ENCODE measurements at places on chromosomes 12 and 14.
A peak's percentile ranks its signal among the peaks of the same experiment; 100 is the strongest.

- DNase-seq = peak; percentile 18
Observed at GRCh38 chr12:104802208-104802607, 155.9 kb downstream of the SLC41A2 start.

- DNase-seq = peak; percentile 76
Observed at GRCh38 chr14:36784541-36784940, 122.9 kb downstream of the PAX9 start.

GRCh38 chr14:75295061-75295461, 16.4 kb downstream of the FOS start:
- DNase-seq = peak; percentile 70

DNA sequence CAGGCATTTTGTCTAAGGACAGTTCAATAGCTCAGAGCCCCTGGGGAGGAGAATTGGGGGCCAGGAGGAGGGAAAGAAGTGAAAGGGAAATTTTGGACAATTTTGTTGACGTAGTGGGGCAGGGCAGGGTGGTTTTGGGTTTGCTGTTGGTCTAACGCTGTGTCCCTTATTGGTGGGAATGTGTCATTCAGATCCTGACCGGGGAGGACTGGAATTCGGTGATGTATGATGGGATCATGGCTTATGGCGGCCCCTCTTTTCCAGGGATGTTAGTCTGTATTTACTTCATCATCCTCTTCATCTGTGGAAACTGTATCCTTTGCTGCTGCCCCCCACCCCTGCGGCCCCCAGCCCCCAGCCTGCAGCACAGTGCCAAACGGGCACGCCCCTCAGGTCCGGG, 212.1 kb upstream of the FKBP4 start:
- no peak for DNase-seq

DNA sequence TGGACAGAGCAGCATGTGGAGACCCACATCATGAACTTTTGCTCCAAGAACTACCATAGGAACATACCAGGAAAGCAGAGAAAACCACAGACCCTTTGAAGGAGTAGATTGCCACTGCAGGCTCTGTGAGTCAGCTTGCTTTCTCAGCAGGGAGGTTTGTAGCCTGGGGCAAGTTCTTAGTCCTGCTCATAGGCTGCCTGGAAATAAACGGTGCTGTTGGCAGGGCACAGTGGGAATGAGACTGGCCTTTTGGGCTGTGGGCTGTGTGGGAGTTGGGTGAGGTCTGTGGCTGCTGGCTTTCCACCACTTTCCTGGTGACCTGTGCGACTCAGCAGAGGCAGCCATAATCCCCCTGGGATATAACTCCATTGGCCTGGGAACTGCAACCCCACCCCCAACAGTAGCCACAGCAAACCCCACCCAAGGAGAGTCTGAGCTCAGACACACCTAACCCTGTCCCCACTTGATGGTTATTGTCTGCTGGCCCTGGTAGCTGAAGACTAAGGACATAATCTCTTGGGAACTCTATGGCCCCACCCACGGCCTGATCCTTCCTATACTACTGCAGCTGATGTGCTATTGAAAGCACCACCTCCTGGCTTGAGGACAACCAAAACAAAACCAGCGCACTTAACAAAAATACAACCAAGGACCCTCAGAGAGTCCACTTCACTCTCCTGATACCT, 192.1 kb upstream of the GARIN6 start:
- peak; percentile 71 for DNase-seq

GRCh38 chr12:25384893-25385248, 134.1 kb upstream of the KRAS start:
- DNase-seq = no peak

DNA sequence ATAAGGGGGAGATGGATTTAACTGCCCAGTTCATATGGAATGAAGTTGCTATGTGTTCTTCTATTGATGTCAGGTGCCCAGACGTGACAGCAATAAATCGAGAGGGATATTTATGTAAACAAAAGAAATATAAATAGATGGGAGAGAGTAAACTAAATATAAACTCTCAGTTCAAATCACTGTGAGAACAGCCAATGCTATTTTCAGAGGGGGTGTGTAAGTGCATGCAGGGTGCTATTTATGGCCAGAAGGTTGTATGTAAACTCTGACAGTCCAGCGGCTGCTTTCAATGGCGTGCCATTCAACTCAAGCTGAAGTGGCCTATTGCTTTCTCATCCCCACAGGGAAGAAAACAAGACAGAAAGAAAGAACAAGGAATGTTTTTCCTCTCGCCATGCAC, 127.2 kb downstream of the KCNA5 start:
- no peak for DNase-seq

GRCh38 chr12:100982511-100983183, 188.1 kb downstream of the ANO4 start:
- no peak for DNase-seq

GRCh38 chr12:131673888-131674257, 37.0 kb upstream of the SFSWAP start:
- DNase-seq = peak; percentile 48

DNA sequence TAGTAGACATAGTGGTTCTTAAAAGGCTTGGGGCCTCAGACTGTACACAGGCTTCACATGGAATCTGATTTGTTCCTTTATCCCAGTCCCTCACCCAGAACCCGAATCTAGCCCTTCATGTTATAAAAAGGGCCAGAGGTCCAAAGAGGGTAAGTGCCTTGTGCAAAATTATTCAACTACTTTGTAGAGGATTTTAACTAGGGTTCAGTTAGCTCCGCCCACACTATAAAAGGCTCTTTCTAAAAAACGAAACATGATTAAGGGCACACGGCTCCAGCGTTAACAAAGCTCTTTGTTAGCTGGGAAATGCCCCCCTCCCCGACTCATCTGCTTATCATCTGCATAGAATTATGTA, 3.2 kb upstream of the SOCS2 start:
- DNase-seq = no peak

- peak; percentile 74 for DNase-seq
Observed at GRCh38 chr14:51479584-51480325, 172.0 kb upstream of the FRMD6 start.

GRCh38 chr14:85675957-85676356, 146.0 kb downstream of the FLRT2 start:
- DNase-seq = no peak

- DNase-seq = no peak
Observed at GRCh38 chr12:112380663-112381405, 1.4 kb downstream of the HECTD4 start.

GRCh38 chr14:67237591-67237990, 3.6 kb upstream of the PALS1 start:
- DNase-seq = no peak

DNA sequence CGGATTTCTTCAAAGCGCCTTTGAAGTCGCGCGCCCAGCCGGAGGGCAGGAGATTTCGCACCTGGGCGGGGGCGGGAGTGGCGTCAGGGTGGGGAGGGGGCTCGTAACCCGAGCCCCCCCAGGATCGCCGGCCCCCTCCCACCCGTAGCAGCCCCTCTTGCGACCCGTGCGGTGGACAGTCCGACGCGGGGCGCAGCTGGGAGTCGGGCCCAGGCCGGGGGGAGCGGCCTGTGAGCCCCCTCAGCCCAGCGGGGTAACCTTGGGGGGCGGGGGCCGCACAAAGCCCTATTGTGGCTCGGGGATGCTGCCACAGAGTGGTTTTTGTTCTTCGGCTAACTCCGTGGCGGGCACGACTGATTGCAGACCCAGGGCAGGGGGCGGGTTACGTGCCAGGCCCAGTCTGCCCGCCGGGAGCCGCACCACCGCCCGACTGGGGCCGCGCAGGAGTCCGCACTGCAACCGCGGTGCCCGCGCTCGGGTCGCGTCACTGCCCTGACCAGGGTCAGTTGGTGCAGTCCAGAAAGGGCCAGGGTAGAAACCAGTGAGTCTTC, 4.2 kb upstream of the AAAS start:
- no peak for DNase-seq

GRCh38 chr14:95339301-95339865, 19.7 kb upstream of the CLMN start:
- no peak for DNase-seq

GRCh38 chr14:77964586-77964985, 164.7 kb downstream of the ADCK1 start:
- no peak for DNase-seq

DNA sequence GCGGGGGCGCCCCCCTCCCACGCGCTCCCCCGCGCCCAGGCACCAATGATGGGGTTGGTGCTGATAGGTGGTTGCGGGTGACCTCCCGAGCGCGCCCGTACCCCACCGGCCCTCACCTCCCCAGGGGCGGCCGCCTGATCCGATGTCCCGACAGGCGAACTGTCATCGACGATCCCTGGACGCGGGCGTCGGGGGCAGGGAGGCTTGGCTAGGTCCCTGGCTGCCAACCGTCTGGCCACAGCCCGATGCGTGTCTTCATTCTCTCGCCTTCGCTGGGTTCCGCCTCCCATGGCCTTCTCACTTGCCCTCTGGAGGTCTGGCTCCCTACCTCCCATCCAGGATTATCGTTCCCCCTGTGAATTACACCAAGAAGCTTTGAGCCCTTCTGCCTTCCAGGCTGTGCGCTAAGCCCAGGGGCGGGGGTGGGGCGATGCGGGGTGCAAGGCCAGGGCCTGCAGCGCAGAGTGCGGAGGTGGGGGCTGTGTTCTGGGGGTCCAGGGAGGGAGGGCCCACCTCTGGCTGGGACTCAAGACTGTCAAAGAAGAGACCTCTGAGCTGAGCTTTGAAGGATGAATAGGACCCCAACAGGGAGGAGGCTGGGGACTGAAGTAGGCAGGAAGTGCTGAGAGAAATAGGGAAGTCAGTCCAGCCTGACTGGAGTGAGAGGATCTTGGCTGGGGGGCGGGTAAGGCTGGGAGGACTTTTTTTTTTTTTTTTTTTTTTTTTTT, 7.7 kb upstream of the RACGAP1 start:
- DNase-seq = no peak

DNA sequence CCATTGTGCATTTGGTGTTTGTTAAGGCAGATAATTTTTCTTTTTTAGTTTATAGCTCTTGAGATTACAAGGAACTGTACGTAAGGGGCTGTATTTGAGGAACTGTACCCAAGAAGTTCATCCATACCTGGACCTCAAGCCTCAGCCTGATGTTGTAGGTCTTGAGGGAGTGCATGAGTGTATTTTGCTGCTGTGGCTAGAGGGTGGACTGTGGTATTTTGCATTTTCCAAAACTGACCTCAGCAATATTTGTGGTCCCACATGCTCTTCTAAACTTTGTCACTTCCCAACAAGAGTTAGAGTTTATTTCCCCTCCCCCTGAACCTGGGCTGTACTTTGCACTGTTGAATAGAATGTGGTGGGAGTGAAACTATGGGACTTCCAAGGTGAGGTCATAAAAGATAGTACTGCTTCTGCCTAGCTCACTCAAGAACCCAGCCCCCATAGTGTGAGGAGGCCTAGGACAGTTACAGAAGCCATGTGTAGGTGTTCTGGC, 42.2 kb upstream of the FBXO33 start:
- no peak for DNase-seq

GRCh38 chr14:32166029-32166428, 35.8 kb upstream of the RNU6-7 start:
- DNase-seq = no peak

DNA sequence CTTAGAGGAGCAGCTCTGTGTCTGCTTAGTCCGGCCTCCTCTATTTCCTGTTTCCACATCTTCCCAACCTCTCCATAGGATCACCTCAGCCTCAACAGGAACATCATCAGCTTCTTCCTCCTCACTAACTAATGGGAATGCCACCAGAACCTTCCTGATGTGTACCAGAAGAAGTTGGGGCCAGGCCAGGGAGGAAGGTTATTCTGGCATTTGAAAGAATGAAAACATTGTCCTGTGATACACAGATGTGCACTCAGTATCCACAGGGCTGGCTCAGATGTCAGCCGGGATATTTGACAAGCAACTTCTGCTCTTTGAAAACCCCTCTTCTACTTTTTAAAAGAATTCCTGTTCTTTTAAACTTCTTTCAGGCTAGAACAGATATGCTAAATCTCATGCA, 63.6 kb downstream of the TMEM30B start:
- DNase-seq = no peak

DNA sequence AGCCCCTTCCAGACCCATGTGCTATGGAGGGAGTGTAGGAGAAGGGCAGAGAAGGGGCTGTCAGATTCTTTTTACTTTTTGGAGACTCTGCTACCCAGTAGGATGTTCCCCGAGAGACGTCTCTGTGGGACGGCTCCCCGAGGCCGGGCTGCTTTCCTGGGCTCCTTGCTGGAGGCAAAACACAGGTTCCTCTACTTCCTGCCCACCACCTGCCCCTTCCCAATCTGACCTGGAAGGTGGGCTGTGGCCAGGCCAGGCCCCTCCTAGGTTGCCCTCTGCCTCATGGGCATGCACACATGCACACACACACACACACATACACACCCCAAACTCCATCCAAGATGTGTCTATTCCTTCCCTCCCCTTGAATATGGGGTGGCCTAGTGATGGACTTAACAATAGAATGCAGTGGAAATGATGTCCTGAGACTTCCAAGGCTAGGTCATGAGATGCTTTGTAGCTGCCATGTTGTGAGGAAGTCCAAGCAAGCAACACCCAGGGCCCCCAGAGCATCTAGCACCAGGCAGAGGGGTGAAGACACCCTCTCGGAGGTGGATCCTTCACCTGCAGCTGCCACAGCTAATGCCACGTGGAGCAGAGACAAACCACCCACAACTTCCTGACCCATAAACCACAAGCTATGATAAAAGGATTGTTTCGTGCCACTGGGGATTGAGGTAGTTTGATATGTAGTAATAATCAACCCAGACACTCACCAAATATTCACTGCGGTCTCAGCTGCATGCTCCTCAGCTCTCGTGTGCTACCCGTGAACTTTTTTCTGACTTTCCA, 1.6 kb upstream of the ASB2 start:
- no peak for DNase-seq

GRCh38 chr12:69252033-69252432, 12.7 kb downstream of the CPSF6 start:
- no peak for DNase-seq

- DNase-seq = no peak
Observed at GRCh38 chr14:81102217-81102616, 118.5 kb downstream of the GTF2A1 start.

GRCh38 chr14:76080025-76080424, 71.7 kb upstream of the GPATCH2L start:
- DNase-seq = no peak

- DNase-seq = no peak
Observed at GRCh38 chr14:56549721-56550120, 29.9 kb upstream of the TMEM260 start.

DNA sequence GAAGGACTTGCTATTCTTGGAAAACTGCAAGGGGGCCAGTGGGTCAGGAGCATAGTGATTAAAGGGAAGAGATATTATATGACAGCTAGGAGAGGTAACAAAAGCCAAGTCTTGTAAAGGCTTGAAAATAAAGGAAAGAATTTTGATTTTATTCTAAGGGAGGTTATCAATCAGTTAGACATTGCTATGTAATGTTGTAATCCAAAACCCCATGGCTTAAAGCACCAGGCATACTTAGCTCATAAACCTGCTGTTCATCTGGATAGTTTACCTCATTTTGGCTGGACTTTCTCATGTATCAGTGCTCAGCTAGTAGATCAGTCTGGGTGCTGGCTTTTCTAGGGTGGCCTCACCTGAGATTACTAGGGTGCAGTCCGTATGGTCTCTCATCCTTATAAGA, 680.9 kb upstream of the LMO3 start:
- DNase-seq = no peak

DNA sequence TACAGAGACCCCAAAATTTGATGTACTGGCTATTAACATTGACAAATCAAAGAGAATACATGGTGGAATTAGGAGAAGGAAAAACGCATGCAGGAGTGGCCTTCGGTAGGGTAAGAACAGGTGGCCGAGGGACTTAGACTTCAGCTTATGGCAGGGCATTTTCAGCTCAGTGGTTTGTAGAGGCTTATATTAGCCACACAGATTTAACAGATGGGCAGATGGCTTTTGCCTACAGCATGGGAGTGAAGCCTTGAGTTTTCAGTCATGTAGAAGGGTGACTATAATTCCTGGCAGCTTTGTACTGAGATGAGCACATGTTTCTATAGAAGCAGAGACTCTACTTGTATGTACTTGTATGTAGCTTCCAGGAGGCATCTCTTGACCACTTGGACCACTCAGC, 40.9 kb upstream of the PLEKHA5 start:
- no peak for DNase-seq

Measured in bronchial epithelial cell (primary cell).